Cardiac muscle cell (in vitro differentiated cells and primary cell): ENCODE measurements at places on chromosomes 2 and 18.

- no peak for DNase-seq
Measured at GRCh38 chr18:76370201-76370600, 124.8 kb downstream of the ZNF516 start.

GRCh38 chr18:58562999-58563667, 65.8 kb downstream of the ALPK2 start:
- DNase-seq: no peak

DNA sequence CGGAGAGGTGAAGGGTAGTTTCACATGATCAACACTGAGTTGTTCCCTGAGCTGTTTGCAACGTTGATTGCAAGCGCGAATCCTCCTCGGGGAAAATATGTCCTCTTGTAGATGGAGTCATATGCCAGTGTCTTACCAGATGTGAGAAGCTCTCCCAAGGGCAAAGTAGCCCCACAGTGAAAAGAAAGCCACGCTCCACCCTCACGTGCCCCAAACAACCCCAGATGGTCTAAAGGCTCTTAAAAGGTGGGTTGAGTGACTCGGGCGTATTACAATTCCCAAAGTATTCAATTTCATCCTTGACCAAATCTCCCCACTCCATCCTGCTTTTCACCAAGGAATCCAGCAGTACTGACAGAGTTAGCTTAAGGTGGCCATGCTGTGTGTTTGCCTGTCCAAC, 332.1 kb upstream of the SOX11 start:
- DNase-seq: no peak

GRCh38 chr2:174211954-174212353, 36.4 kb downstream of the OLA1 start:
- no peak for DNase-seq

- DNase-seq: no peak
Measured at GRCh38 chr2:161230959-161231358, 70.7 kb downstream of the TANK start.

GRCh38 chr2:40371525-40372282, 80.2 kb downstream of the SLC8A1 start:
- DNase-seq: peak; percentile 65

DNA sequence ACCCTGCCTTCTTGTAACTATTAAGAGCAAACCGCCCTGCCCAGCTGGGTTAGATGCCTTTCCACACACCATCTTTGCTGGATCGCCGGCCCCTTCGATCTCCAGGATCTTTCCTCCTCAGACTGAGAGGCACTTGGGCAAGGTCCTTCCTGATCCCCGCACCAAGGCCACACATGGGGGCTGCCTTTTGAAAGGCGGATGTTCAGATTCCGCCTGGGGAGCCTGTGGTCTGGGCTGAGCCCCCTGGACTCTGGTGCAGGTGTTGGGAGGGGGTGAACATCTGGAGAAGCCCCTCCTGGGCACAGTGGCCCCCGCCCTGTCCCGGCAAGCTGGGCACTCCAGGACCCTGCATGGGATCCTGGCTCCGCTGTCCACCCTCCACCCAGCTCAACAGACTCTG, 135.4 kb upstream of the HDAC4 start:
- DNase-seq: no peak

GRCh38 chr2:30675758-30676157, 131.5 kb downstream of the CAPN13 start:
- DNase-seq: no peak

DNA sequence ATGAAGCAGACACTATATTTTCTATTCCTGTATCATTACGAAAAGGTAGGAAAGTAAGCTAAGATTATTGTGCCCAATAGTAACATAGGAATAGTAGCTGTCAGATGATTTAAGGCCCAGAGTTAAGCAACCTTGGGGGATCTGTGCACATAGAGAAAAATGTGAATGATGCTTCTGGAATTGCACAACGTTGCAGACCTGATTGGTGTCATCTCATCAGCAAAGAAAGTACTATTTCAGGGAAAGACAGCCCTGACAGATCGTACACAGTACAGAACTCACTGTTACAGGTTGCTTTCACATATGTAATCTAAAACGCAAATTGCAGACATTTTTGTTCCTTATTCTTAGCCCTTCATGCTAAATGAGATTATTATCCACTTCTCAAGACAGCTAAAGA, 535.9 kb downstream of the TRIB2 start:
- DNase-seq: no peak

DNA sequence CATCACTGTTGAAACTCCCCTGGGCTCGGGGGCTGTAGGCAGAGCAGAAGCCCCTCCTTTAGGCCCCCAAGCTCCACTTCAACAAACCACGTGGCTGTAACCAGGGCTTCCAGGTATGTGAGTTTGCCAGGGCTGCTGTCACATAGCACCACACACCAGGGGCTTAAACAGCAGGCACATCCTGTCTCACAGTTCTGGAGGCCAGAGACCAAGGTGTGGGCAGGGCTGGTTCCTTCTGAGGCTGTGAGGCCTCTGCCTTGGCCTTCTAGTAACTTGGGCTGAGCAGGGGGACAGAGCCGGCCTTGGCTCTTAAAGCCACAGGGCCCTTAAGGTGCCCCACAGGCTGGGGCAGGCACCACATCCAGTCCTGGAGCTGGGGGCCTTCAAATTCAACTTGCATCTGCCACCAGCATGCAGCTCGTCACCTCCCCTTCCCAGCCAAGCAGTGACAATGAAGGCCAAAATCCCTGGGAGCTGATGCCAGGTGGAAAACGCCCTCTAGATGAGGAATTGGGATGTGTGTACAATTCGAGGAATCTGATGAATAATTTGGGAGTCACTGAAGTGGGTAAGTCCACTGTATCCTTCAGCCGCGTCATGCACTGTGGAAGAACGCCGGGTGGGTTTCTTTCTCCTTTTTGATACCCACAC, 104.2 kb upstream of the ODC1 start:
- DNase-seq: no peak

DNA sequence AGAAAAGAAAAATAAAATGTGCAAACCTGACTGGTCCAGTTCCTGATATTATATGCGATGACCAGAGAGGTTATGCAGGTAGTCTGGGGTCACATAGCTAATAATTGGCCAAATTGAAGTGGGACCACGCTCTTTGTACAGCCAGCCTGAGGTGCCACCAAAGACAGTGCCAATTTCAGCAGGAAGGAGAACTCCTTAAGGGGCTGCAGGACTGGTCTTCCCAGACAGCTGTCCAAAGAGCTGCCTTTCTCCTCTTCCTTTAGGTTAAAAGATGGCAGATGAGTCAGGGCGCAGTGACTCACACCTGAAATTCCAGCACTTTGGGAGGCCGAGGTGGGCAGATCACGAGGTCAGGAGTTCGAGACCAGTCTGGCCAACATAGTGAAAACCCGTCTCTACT, 95.5 kb downstream of the ACKR3 start:
- no peak for DNase-seq

DNA sequence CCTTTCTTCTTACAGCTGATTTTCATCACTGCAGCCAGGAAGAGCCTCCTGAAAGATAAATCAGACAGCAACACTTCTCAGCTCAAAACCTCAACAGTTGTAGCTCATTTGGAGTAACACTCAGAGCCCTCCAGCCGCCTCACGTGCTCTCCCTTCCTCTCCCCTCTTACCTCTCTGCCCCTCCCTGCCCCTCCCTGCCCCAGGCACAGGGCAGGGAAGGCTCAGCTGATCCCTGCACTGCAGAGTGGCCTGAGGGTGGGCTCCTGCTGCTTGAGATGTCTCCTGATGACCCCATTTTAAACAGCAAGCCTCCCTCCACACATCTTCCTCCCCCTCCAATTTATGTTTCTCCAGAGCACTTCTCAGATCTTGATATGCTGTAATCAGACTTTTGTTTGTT, 54.4 kb downstream of the SH3YL1 start:
- DNase-seq: no peak

DNA sequence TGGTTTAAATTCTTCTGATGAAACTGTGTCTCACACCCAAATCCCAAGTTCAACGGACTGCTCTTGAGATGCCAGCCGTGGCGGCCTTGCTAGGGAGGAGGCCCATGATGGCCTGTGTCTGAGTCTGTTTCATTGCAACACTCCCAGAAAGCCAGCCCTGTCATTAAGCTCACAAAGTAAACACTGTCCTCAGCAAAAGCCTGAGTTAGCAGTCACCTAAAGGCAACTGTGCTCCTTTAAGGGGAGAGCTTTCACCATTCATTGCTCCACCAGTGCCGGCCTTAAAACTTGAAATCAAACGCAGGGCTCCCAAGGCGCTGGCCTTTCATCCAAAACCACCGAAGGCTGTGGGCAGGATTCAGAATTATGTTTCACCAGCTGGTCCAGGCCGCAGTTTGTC, 42.5 kb upstream of the PPP1CB start:
- no peak for DNase-seq

- no peak for DNase-seq
Measured at GRCh38 chr2:176934131-176934530, 278.5 kb upstream of the HNRNPA3 start.

DNA sequence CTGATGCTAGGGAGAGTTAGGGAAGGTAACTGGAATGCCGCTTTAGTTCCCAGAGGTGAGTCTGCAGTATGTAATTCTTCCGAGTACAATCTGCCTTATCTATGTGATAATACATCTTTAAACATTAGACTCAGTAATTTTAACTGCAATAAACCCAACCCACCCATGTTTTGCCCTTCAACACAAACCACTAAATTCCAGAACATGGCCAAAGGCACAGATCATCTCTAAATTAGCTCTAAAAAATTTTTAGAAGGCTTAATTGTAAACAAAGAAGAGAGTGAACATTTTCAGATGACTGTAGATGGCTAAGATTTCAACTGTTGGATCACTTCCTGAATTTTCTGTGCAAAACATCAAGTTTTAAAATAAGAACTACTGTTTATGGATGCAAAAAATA, 488.7 kb upstream of the ID2 start:
- DNase-seq: no peak

GRCh38 chr2:142714600-142714999, 162.9 kb upstream of the KYNU start:
- no peak for DNase-seq

- no peak for DNase-seq
Measured at GRCh38 chr2:190875891-190876290, 4.7 kb upstream of the GLS start.

- DNase-seq: no peak
Measured at GRCh38 chr2:194328456-194328855, 1328.6 kb upstream of the SLC39A10 start.

DNA sequence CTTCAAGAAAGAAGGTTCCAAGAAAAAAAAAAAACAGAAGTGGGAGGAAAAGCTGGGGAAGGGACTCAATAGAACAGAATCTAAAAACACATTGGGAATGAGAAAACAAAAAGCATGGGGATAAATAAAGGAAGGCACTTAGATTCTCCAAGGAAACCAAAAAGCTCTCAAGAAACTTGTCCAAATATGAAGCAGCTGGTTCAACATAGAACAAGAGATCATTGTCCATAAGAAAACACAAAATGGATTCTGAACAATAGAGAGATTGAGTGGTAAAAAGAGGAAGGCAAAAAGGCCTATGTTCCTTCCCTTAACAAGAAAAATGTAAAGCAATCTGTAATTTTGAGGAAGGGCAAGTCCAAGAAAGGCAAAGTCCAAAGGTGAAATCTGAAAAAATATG, 32.9 kb upstream of the ALK start:
- no peak for DNase-seq

GRCh38 chr2:42055573-42056514, 8.0 kb downstream of the PKDCC start:
- DNase-seq: no peak

GRCh38 chr2:16296038-16296290, 355.6 kb downstream of the MYCN start:
- DNase-seq: no peak

DNA sequence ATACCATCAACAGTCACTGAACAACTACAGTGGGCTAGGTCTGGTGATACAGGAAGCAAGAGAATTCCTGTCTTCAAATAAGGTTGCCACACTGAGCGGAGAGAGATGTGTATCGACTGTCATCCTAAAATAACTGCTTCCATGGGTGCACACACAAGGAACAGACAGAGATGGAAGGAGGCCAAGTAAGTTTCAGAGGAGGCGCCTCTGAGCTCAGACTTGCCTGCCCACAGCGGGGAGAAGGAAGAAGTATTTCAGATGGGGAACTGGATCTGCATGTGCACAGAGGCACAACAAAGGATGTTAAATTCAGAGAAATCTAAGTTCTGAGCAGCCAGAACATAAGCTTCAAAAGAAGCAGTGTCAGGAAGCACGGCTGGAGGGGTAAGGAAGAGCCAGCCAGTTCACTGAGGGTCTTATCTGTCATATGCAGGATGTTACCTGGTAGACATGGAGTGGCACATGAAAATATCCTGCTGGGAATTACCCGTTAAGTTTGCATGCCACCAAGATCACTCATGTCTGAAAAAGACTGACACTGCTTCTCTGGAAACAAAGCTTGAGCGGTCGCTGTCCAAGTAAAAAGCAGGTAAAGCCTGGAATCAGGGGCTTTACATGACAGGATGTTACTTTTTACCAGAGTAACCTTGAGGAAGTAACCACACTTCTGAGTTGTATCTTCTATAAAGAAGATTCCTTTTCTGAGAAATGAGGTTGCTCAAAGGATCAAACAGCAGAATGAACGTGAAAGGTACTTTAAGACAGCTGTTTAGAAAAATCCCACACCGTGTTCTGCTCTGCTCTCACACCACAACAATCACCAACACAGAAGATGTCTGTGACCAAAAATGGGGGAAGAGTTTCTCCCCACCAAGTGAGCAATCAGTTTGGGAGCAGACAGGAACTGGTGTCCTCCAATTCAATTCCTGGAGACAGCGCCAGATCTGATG, 260.2 kb downstream of the NBAS start:
- peak; percentile 3 for DNase-seq

GRCh38 chr2:130264501-130264900, 66.3 kb upstream of the TUBA3E start:
- no peak for DNase-seq

GRCh38 chr18:71189581-71189980, 900.7 kb downstream of the SOCS6 start:
- no peak for DNase-seq

DNA sequence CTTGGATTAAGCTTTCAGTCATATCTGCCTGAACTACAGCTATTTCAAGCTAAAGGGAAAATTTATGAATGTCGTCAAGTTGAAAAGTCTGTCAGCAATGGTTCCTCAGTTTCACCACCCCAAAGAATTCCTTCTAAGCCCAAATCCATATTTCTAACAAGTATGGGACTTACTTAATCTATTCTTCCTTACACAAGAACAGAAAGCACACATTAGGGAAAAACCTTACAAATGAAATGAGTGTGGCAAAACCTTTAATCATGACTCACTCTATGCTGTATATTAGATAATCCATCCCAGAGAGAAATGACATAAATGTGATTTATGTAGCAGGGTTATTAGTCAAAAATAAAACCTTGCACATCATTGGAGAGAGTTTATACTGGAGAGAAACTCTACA, 78.9 kb downstream of the RAB31 start:
- no peak for DNase-seq

DNA sequence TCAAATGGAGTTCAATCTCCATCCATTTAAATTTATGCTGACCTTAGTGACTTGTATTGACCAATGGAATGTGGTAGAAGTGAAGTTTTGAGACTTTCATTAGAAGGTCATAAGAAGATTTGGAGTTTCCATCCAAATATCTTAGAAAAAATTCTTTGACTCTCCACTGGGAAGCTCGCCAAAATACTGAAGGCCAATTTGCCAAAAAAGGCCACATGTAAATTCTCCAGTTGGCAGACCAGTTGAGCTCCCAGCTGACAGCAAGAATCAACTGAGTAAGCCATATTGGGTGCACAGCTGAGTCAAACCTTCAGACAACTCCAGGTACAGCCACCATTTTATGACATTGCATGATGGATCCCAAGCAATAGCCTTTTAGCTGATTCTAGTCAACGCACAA, 228.3 kb upstream of the SETBP1 start:
- DNase-seq: peak; percentile 30
